Left cardiac atrium (tissue), 4 donors: ENCODE measurements at places on chromosomes 13 and 19. TPM values are rescaled to one million over a fixed set of nuclear protein-coding genes. Genes with fewer than 3 reads are reported as not detected.
A peak's percentile ranks its signal among the peaks of the same experiment; 100 is the strongest.

DNA sequence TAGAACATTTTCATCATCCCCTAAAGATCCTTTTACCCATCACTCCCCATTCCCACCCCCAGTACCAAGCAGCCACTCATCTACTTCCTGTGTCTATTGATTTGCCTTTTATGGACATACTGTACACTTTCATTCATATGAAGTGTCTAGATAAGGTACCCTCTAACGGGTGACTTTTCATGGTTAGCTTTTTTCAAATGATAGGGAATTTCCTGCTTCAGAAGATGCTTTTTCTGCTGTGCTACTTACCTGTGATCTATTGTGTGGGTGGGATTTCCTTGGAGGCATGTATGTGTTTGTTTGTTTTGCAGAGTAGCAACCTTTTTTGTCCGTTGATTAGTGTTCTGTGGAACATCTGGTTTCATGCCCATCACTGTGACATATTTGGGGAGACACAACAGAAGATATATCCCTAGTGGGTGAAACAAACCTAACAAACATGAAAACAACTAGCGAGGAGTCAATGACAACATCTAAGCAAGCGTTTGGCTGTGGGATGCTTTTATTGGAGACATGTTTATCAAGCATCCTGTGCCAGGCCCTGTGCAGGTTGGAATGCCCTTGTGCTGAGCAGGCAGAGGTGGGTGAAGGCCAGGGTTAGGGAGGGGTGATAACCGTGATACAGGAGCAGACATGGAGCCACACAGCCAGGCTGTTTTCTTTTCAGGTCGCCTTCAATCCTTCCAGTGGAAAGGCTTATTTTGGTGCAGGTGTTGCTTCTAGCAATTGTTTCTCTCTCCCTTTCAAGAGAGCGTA lies 17.6 kb downstream of the SPINT2 start:
- no peak for DNase-seq

DNA sequence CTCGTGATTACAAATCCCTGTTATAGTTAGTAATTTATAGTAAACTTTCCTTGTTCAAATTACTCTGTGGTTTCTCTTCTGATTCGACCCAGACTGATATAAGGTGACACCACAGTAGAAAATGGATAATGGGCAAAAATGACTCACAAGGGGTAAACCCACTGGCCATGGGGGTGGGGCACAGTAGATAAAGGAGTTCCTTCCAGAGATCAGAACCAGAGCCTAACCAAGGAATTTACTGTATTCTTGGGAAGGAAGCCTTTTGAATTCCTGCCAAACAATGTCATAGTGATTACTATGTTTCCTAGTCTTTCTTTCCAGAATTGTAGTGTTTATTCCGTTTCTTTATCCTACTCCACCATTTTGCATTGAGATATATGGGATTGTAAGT lies 21.9 kb downstream of the MIR17HG start:
- DNase-seq, result no peak

GRCh38 chr19:45161738-45162607 lies 1.2 kb upstream of the NKPD1 start:
- DNase-seq, result no peak

- DNase-seq, result no peak
These were observed 1414.5 kb upstream of the PCDH9 start for GRCh38 chr13:68644611-68645010.

DNA sequence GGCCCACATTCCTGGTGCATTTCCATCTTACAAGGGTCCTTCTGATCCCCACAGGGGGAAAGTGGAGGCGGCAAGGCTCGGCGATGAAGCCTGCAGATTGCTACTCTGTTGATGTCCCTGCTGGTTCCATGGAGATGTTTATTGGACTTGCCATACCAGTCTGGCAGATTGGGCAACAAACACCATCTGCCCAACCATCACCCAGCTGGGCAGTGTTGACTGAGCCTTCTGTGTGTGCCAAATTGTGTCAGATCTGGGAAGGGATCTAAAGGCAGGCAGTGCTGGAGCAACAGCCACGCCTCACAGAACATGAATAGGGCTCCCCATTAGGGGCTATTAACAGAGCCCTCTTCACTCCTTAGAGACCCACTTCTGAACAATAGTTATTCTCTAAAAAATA lies 35.0 kb downstream of the FLT1 start:
- DNase-seq, result no peak

DNA sequence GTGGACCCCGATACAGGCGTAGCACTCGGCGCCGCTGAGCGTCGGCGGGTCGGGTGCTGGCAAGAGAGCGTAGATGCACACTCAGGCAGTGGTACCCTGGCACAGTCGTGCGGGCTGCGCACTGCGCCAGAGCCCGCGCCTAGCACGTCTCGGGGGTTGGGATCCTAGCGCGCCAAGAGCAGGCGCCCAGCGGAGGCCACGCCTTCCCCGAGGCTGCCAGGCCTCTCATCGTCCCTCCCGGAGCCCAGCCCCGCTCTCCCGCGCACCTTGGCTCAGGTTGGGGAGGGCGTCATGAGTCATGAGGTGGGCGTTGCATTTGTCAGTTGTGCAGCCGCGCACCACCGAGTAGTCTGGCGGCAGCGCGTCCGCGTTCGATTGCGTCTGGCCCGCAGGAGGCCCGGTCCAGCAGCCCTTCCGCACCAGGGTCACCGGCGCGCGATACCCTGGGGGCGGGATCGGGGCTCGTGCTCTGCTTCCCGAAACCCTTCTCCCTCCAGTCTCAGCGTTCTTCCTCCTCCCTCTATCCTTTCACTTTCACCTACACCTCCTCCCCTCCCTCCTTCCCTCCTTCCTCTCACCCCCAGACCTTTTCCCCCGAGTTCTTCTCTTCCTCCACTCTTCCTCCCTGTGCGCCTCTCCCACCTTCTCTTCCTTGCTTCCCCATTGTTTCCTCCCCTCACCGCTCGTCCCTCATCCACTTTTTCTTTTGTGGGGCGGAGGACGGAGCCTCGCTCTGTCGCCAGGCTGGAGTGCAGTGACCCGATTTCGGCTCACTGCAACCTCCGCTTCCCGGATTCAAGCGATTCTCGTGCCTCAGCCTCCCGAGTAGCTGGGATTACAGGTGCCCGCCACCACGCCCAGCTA lies 3.5 kb downstream of the LYPD5 start:
- DNase-seq, result peak; percentile 45

- DNase-seq, result no peak
These were observed 260.0 kb downstream of the COG6 start for GRCh38 chr13:39915418-39915817.

DNA sequence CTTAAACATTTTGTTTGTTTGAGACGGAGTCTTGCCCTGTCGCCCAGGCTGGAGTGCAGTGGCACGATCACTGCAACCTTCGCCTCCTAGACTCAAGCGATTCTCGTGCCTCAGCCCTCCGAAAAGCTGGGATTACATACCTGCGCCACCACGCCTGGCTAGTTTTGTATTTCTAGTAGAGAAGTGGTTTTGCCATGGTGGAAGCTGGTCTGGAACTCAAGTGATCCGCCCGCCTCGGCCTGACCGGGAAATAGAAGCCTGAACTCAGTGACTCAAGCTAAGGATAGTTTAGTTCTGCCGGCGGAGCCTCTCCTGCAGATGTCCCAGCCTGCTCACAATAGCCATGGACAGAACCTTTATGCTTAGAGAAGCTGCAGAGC lies 53.0 kb upstream of the ZNF254 start:
- DNase-seq, result peak; percentile 57

DNA sequence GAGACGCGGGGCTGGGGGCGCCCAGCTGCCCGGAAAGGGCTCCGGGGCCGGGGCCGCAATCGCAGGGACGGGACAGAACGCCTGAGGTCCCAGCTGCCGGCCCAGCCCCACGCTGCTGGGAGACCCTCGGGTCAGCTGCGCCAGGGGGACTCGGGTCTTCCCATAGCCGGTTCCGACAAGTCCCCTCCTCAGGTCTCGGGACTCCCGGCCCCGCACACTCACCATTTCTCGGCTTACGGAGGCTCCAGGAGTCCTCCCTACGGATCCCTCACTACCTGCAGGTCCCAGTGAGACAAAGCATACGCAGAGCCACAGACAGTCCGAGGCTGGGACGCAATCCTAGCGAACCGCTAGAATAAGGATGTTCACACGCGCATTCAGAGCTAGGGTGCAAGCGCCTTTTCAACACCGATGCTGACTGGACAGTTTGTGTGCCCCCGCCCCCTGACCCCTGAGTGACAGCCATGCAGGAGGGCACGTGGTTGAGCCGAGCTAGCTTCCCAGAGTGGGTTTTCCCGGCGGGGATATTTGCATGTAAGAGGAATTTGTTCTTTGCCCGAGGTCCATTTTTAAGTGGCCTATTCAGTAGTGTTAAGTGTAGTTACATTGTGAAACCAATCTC lies 13.6 kb downstream of the ZNF490 start:
- DNase-seq, result no peak

- no peak for DNase-seq
These were observed 22.0 kb downstream of the LHFPL6 start for GRCh38 chr13:39580881-39581575.

DNA sequence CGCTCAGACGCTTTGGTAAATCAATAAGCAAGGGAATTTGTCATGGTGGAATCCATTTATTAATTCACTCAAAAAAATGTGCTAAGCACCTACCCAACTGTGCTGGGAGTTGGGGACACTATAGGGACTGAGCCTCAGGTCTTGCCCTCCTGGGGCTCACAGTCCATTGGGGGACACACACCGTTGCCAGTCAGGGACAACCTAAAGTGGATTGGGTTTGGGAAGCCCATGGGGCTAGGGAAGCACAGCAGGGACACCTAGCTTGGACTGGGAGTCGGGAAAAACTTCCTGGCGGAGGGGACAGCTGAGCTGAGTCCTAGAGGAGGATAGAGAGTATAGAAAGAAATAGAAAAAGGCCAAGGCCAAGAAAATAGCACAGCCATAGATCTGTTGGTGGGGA lies 8.5 kb downstream of the FOSB start:
- DNase-seq, result no peak

GRCh38 chr19:5558101-5558621 lies 9.6 kb downstream of the TINCR start:
- no peak for DNase-seq

DNA sequence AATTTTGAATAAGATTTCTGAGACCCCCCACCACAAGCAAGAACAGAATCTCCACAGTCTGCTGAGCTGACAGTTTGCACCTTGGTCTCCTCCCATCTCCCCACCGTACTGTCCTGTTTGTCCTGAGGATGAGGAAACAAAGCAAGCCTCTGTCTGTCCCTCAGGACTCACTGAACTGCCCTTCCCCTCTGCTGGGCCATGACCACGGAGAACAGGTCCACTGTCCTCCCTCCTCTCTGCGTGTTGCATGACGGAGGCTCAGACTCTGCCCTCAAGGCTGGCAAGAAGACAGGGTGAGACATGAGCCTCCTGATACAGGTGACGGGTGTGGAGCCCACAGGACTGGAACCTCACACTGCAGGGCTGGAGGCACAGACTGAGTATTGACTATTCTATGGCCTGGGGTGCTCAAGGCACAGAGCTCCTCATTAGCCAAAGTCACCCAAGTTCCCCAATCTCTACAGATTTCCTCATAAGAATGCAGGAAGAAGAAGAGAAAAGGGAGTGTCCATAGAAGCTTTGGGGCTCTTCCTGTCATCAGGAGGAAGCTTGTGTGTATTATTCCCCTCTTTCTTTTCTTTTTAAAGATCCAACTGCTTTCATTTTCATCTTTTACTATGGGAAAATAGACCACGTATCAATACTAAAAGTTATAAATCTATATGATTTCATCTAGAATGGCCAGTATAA lies 22.4 kb upstream of the RGCC start:
- DNase-seq, result no peak

DNA sequence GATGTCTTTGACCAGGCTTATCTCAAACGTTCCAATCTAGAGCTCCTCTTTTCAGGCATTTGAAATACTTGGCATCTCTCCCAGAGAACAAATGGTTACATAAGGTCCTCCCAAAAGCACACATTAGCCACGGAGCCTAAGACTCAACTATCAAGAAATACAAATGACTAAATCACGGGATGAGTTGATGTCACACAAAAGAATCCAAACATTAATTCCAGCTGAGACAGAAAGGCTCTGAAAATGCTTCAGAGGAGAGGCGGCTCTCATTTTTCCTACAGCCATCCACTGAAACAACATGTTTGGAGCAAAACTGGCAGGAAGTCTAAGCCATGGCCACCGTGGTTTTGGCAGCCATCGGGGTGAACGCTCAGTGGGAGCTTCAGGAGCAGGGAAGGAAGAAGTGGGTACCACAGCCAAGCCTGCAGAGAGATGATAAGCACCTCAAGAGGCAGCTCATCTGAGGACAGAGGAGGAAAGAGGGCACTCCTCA lies 122.5 kb downstream of the STK24 start:
- no peak for DNase-seq

GRCh38 chr19:49555600-49556411 lies 24.6 kb downstream of the NOSIP start:
- peak; percentile 68 for DNase-seq

DNA sequence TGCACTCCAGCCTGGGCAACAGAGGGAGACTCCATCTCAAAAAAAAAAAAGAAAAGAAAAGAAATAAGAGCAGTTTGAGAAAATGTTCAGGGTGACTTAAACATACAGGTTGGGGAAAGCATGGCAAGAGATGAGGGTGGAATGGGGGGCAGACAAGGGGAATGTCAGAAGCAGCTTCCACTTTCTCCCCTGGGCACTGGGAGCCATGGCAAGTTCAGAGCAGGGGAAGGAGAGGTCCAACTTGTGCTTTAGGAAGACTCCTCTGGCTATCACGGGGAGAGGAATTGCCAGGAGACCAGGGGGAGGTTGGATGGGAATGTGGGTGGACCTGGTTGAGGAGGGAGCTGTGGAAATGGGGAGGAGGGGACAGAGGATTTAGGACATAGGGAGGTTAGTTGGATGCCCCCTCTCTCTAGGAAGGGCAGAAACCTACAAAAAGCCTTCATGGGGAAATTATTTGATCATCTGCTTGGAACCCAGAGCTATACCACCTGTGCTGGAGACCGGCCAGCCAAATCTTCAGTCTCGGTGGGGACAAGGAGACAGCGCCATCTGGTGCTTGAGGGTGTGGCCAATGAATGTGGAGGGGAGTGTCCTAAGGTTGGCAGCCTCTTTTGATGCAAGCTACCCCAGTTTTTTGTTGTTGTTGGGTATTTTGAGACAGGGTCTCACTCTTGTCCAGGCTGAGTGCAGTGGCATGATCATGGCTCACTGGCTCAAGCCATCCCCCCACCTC lies 7.3 kb upstream of the STRN4 start:
- DNase-seq, result no peak

Gene ZNF112
- total RNA-seq, result 4.5 TPM

Gene SKA3
- 1.1 TPM for total RNA-seq

Gene NLRP11
- not detected for total RNA-seq

Gene COL4A2
- total RNA-seq, result 384 TPM

Gene ZNF549
- 4.4 TPM for total RNA-seq

Gene OLFM2
- total RNA-seq, result 9.0 TPM

Gene NDUFB7
- total RNA-seq, result 393 TPM

Gene LRRC25
- total RNA-seq, result 8.7 TPM

Gene ANKRD24
- 0.86 TPM for total RNA-seq

Gene IGFL2
- not detected for total RNA-seq
